ENCODE measurements at places on chromosomes 4 and X.
A peak's percentile ranks its signal among the peaks of the same experiment; 100 is the strongest.

GRCh38 chrX:43876680-43877079 is 5.6 kb downstream of the MAOB start:
- DNase-seq: no peak

DNA sequence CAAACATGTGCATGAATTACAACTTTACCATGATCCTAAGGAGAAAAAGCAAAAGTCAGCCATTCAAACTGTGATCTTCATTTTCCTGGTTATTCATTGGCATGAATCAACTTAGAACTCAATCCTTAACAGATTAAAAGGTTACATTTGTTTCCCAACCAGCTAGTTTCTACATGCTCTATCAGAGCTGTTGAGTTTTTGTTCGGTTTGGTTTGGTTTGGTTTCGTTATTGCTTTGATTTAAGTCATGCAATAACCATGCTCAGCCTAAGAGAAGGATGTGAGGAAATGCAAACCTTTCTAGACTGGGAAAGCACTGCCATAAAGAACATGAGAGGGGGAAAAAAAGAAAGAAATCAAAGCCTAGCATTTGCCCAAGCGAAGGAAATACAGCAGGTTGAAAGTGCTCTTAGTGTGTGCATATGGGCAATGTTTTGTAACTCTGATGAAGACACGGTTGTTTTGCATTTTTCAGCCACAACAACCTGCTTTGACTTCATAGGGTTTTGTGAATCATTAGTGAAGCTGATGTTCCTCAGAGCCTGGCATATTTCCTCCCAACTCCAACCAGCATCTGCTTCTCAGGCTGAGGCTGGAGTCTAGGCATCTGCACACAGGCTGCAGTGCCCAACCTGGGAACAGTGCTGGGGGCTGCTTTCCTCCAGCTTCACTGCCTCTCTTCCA is 234.3 kb downstream of the ZNF674 start:
- no peak for DNase-seq

DNA sequence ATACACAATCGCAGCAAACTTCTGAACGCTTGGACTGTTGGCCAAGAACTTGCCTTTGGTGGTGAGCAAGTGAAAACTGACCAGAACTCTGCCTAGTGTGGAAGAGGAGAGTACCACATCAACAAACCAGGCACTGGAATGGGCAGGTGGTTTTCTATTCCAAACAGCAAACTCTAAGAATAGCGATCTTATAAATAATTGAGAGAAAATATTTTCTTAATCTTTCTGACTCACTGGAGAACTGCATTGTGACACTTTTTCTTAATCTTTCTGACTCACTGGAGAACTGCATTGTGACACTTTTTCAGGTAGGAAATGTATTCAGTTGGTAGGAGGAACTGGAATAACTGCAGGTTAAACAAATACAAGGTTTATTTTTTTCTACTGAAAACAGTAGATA is 57.0 kb upstream of the SORBS2 start:
- DNase-seq: no peak

DNA sequence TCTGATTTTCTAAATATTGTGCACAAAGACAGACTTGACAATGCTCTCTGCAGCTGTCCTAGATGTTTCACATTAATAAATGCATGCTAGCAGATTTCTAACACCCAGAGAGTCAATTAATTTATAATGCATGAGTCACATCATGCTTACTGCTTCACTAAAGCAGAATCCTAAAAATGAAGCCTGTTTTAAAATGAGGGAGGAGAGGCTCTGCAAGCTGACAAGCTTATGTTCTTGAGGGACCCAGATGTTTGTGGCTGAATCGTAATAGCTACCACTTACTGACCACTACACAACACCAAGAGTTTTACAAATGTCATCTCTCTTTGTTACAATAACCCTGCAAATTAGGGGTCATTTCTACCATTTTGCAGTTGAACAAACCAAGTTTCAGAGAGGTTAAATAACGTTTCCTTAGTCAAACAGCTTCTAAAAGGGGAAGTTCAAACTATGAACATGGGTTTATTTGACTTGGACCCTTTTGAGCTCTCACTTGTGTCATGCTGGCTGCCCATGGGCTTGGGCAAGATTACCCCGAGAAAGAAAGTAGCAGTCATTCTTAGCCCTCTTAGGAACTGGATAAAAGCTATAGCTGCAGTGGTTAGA is 262.7 kb upstream of the ETNPPL start:
- DNase-seq: no peak

- no peak for DNase-seq
Observed at GRCh38 chr4:24831637-24832036, 36.3 kb downstream of the SOD3 start.

DNA sequence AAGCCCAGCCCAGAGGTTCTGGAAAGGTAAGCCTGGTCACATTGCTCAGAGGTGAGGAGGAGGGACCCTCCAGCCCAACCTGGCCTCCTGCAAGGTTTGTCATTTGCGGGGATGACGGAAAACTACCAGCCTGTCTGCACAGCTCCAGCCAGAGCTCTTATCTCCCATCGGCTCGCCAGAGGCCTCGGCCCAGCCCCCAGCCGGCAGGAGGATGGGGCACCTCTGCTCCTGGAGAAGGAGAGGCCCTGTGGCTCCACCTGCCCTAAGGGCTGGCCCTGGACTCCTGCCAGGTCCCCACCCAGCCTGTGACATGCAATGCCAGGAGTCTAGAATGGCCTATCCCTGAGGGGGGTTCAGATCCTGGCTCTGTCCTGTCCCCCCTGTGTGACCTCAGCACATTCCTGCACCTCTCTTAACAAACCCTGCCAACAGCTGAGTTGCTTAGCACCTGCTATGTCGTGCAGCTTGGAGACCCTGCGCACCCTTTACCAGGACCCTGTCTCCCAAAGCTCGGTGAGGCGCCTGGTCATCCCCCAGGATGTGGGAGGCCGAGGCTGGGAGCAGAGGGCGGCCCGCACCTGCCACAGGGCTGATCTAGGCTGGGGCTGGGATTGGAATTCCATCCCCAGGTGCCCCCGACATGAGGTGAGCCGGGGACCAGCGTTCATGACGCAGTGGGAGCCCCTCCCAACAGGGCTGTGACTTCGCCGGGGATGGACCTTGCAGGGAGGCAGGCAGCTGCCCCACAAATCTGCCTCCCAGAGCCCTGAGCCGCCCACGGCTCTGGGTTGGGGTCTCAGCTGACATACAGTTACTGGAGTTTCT is 14.4 kb downstream of the ADRA2C start:
- no peak for DNase-seq

- DNase-seq: no peak
Observed at GRCh38 chr4:6420972-6421371, 51.4 kb downstream of the PPP2R2C start.

- DNase-seq: no peak
Observed at GRCh38 chr4:16750882-16751642, 147.4 kb downstream of the LDB2 start.

DNA sequence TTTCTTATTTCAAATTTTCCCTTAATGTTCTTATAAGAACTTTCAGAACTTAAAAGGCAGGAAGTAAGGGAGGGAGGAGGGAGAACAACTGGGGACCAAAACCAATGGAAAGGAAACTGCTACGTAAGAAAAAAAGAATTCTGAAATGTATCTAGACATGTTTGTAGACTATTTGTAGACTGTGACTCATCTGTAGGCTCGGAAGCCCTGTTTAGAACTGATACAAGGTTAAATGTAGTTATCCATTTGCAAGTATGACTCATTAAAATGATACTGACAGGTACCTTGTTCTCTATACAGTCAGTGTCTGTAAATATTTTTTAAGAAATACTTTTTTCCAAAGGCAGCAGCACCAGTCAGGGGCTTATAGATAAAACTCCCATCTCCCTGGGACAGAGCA is 202.0 kb downstream of the DHX15 start:
- DNase-seq: no peak

- DNase-seq: no peak
Observed at GRCh38 chr4:12137575-12137974, 708.9 kb upstream of the HS3ST1 start.

DNA sequence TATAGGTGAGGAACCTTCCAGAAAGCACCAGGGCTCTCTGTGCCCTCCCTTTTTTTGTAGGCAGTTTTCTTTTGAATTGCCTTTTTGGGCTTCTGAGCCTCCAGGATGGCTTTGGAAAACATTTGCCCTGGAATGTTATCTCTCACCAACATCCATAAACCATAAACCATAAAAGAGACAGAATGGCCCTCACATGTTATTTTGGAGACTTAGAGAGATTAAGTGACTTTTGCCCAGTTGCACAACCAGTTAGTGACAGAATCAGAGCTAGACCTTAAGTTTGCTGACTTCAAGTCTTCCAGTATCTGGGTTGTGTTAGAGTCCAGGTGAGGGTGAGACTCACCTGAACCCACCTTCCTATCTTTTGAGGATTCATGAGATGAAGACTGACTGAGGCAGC is 153.0 kb upstream of the STX18 start:
- no peak for DNase-seq

GRCh38 chrX:33252306-33252825 is 41.0 kb upstream of the DMD start:
- no peak for DNase-seq

DNA sequence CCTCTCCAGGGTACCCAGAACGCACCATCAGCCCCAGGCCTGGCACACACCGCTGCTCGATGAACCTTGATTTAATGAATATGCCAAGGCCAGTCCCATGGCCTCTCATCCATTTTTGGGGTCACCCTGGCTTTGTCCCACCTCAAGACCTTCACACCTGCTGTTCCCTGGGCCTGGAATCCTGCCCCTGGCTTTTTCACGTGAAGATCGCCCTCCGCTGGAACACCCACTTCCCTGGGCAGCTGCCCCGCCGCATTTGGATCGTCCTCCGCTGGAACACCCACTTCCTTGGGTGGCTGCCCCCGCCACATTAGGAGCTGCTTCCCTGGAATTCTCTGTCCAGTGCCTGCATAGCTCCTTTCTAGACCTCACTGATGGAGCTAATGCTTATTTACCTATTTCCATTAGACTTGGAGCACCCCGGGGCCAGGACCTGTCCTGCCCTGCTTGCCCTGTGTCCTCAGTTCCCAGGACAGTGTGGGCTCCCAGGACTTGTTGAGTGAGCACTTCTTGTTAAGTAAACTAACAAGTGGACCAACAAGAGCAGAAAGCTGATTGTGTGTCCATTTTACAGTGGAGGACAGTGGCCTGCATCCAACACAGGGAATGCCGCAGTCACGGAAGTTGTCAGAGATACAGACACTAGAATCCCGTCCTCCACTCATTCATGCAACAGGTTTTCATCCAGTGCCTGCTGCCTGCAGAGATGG is 12.5 kb downstream of the BLOC1S4 start:
- DNase-seq: no peak

- no peak for DNase-seq
Observed at GRCh38 chr4:188858696-188859095, 719.5 kb downstream of the TRIML1 start.

- DNase-seq: no peak
Observed at GRCh38 chr4:25900310-25900709, 13.7 kb upstream of the SMIM20 start.

DNA sequence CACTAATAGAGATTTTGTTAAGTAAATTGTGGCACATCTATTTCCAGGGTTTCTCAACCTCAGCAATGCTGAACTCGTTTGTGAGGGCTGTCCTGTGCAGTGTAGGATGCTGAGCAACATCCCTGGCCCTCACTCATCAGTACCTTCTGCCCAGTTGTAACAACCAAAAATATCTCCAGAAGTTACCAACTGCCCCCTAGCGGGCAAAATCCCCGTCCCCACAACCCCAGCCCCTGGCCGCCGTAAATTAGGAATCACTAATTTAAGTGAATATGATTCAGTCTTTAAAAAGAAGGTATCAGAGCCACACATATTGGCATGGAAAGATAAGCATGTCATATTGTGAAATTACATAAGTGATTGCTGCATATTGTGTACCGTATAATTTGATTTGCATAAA is 123.4 kb downstream of the ASB9 start:
- DNase-seq: no peak

DNA sequence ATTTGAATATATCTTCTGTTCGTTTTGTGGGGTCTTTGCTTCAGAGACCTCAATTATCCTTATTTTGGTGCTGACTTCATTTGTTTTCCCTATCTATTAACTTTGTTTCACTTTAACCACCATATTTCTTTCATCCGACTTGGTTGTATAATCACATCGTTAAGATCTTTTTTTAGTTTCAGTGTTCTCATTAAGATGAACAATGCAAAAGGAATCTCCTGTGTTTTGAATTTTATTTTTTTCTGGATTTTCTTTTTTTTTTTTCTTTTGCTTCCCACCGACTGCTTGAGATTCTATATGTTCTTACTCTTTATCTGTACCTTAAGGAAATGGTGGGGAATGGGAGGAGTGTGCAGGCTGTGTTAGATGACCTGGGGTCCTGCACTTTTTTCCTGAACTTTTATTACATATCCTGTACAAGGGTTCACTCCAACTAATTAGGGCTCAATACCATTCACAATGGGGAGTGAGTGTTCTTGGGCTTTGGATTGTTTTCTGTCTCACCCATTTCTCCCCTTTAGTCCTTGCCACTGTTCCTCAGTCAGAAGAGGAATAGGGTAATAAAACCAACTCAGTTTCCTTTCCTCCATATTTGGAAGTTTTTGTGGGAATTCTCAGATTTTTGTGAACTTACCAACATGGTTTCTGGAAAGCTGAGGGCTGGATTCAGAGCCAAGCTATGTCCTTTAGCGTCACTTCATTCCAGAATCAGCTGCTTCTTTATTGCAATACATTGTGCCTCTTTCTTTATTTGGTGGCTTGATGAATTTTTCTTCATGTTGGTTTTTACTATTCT is 43.2 kb upstream of the BMPR1B start:
- DNase-seq: peak; percentile 91

DNA sequence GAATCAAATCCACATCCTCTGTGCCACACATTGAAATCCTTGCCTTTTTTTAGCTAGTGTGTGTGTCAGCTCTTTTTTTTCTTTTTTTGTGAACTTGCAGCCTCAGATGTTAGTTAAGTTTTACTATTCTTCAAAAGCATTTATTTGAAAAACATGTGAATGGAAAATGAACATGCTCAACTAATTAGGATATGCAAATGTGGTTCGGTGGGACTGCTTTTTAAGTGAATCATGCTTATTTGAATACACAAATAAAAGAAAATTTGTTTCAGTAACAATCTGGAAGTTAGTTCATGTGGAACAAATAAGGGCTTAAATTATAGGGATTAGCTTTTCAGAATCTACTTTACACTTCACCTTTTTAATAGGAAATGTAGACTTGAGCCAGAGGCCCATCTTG is 751.5 kb upstream of the FAM241A start:
- DNase-seq: no peak

DNA sequence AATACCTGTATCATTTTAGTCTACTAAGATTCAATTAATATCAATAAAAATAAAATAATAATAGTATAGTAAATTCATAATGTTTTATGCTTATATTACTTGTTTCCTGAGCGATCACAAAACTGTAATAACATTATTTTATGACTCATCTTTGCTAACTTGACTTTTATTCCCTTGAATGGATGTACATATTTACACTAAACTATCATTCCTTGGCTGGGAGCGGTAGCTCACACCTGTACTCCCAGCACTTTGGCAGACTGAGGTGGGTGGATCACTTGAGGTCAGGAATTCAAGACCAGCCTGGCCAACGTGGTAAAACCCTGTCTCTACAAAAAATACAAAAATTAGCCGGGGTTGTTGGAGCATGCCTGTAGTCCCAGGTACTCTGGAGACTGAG is 104.0 kb upstream of the SLC34A2 start:
- DNase-seq: no peak

Measured in BJ (cell line).